ENCODE measurements at places on chromosomes 3 and 15.

GRCh38 chr15:101545548-101546505 lies 56.3 kb upstream of the PCSK6 start:
- no peak for DNase-seq

- no peak for DNase-seq
Observed at GRCh38 chr3:33659856-33660434, 58.1 kb downstream of the CLASP2 start.

- no peak for DNase-seq
Observed at GRCh38 chr3:37471425-37471824, 297.0 kb upstream of the LRRFIP2 start.

DNA sequence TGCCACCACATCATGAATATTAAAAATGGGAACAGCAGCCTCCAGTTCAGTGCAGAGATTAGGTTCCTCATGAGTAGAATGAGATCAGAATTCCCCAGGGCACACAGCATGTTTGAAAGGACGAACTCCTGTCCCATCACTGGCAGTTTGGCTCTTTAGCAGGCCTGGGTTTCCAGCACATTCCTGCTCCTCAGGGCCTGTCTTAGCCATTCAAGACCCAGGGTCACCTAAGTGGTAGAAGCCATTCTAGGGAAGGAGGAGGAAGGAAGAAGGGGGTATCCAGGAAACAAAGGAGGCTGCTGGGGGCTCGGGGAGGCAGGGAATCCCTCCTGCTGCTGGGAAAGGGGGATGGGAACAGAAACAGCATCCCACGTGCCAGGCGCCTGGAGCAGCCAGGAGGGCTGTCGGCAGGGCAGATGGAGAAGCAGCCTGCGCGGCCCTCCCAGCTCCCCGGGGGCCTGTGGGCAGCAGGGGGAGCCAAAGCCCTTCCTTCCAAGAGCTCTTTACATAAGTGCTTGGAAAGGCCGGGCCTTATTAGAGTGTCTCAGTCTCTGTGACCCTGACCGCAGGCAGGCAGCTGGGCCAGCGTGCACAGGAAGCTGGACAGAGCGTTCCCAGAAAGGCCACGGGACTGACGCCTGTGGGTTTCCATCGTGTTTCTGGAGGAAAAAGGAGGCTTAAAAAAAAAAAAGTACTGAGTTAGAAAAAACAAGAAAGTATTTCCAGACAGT lies 24.7 kb downstream of the LOXL1 start:
- peak; percentile 89 for DNase-seq

- no peak for DNase-seq
Observed at GRCh38 chr3:89155811-89156210, 48.4 kb downstream of the EPHA3 start.

DNA sequence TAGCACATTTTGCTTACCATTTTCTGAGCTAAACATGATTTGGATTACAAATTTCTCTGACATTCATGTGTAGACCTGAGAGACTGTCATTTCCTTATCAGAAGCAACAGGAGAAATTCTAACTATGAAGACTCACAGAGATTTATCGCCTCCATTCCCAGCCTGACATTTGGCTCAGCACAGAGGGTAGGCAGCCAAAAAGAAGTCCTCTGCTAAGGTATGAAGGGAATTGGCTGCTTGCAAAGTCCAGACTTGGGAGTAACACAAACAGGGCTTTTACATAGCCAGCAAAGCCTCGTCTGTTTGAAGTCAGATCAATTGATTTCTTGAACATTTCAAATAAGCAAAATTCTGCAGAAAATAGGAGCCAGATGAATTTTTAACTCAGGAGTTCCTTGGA lies 57.0 kb upstream of the CMSS1 start:
- DNase-seq: no peak

- no peak for DNase-seq
Observed at GRCh38 chr3:149145974-149146373, 16.5 kb downstream of the HPS3 start.

- no peak for DNase-seq
Observed at GRCh38 chr15:101537483-101538080, 48.1 kb upstream of the PCSK6 start.

DNA sequence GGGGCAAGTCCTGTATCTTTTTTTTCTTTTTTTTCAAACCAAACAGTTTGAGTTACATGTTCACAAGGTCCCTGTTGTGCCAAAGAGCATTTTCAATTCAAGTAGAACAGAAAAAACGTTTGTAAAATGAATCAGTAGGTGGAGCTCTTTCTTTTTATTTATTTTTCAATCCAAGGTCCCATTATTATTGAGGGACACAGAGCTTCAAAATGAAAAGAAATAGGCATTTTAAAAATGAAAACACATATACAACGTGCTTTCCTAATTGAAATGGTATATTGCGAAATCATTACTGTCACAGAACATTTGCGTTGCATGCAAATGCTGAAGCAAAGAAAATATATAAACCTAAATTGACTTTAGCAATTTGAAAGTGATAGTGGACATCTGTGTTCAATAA lies 711.0 kb downstream of the MECOM start:
- no peak for DNase-seq

- no peak for DNase-seq
Observed at GRCh38 chr3:84755860-84756259, 202.9 kb upstream of the CADM2 start.

DNA sequence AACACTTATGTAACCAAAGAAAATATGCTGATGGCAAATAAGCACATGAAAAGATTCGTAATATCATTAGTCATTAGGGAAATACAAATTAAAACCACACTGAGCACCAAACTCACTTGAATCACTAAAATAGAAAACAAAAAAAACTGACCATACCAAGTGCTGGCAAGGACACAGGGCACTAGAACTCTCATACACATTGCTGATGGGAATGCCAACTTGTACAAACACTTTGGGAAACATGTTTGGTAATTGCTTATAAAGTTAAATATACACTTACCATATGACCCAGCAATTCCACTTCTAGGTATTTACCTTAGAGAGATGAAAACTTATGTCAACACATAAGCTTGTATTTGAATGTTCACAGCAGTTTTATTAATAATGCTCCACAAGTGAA lies 95.5 kb downstream of the TFDP2 start:
- DNase-seq: no peak

DNA sequence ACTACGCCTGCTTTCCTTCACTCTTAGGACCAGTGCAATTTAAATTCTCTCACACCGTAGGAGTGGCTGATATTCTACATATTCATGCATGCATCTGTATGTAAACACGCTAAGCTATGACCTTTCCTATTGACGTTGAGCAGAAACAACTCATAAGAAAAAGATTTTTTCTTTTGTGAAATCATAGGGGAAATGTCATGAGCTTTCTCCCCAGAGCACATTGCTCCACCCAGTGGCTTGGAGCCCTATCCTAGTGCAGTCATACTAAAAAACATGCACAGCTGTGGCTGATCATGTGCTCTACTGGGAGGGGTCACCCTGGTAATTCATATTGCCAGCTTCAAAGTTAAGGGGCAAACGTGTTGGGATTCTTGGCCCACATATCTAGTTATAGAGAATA lies 1.8 kb upstream of the MESD start:
- DNase-seq: no peak

- DNase-seq: no peak
Observed at GRCh38 chr3:108823227-108823626, 641 bp downstream of the TRAT1 start.

DNA sequence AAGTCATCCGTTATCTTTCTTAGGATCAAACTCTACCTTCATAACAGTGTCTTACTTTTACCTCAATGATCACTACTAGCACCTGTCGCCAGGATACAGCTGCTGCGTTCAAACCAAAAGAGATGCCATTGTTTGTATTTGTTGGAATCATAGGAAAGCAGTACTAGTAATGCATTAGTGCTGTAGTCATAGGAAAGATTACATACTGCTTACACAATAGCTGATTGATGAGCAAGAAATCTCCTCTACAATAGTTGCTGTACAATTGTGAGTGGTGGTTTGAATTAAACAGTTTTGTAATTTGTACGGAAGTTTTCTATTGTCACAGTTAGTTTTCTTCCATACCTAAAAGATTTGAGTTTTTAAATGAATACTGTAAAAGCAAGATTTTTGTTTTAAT lies 21.4 kb downstream of the ACAP2 start:
- DNase-seq: no peak

GRCh38 chr3:5051772-5052171 lies 70.3 kb upstream of the ARL8B start:
- no peak for DNase-seq

GRCh38 chr3:170027233-170028102 lies 10.3 kb upstream of the GPR160 start:
- DNase-seq: no peak

- DNase-seq: no peak
Observed at GRCh38 chr15:84904419-84904818, 20.0 kb downstream of the SLC28A1 start.
